ENCODE measurements at places on chromosomes 2 and 18.

GRCh38 chr2:159266554-159266953, 19.9 kb downstream of the WDSUB1 start:
- DNase-seq: no peak

DNA sequence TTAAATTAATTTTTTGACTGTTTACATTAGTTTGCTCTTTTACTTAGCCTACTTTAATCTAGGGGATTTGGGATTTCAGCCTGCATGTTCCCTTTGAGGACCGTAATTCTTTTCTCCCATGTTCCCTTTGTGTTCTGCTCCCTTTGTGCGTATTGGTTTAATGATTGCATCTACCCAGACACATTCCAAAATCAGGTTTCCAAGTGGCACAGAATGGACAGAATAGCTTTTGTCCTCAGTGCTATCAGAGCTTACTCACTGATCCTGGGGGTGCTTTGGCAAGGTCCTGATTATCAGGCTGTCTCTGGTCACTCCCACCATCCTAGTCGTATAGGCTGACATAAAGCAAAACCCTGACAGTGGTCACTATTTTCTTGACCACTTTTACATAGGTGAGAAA, 867.5 kb downstream of the TSN start:
- no peak for DNase-seq

DNA sequence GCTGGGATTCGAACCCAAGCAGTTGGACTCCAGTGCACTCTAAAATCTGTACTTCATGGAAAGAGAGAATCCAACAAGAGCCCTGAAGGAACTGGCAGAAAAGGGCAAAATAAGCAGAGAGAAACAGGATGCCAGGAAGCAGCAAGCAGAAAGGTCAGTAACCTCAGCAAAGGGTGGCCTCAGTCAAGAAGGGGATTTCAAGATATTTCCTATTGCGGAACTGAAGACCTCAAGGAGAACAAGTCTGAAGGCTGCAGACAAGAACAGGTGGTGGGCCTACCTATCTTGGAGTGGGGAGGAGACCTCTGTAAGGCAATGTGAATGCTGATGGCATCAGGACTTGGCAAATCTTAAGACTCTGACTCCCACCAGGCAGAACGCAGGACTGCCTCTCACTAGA, 20.1 kb upstream of the MREG start:
- DNase-seq: no peak

- no peak for DNase-seq
These were observed 30.7 kb upstream of the PPM1B start for GRCh38 chr2:44137872-44138551.

- DNase-seq: peak; percentile 15
These were observed 39.0 kb downstream of the CHN1 start for GRCh38 chr2:174965992-174966744.

GRCh38 chr18:55735199-55735855, 147.3 kb upstream of the TCF4 start:
- DNase-seq: no peak

- DNase-seq: no peak
These were observed 75.7 kb downstream of the RBMS1 start for GRCh38 chr2:160417745-160418397.

DNA sequence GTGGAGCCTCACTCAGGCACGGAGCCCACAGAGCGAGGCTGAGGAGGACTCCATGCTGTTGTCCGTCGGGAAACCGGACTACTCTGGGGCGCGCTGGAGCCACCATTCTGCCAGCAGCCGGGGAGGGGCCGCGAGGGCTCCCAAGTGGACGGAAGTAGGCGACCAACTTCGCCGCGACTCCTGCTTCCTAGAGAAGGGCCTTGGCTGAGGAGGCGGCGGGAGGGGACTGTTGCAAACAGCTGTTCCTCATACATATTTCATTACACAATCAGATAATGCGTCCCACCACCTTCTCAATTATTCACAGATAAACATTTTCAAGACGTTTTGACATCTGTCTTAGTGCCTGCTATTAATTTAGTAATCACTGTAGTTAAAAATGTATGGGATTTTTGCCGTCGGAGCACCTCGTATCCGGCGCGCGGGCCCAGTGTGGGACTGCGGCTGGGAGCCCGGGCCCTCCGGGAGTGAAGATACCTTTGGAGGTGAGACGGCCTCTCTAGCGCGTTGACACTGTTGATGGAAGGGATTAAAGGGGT, 11.7 kb upstream of the SIX3 start:
- DNase-seq: peak; percentile 58

GRCh38 chr18:33558529-33558928, 19.5 kb upstream of the ASXL3 start:
- DNase-seq: no peak

DNA sequence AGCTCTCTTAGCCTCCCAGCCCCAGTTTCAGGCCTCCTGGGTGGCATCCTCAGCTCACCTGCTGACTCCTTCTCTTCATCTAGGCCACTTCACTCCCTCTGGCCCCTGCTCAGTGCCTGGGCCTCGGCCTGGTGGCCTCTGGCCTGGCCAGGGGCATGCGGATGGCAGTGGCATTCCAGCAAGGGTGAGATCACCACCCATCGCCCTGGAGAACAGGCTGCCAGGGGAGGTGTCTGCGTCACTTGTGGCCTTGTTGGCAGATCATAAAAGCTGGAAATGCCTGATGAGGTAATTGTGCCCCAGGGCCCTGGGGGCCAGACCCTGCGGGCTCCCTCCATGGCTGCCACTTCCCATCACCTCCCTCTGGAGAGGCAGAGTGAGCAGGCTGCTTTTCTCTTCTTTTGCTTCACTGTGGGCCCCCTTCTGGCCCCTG, 72.5 kb upstream of the SMAD2 start:
- peak; percentile 59 for DNase-seq

DNA sequence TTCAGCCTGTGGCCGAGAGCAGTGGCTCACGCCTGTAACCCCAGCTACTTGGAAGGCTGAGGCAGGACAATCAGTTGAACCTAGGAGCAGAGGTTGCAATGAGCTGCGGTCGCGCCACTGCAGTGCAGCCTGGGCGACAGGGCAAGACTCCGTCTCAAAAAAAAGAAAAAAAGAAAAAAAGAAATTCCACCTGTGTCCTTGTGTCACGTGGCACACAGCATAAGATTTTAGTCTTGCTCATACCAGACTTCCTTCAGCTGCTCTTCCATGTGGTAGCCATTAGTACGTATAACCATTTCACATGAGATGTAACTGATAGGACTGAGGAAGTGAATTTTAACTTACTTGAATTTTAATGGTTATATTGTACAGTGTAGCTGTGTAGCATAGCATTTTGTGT, 4.0 kb downstream of the NOP58 start:
- no peak for DNase-seq

- DNase-seq: no peak
These were observed 16.8 kb upstream of the AGFG1 start for GRCh38 chr2:227455200-227455599.

GRCh38 chr2:235616885-235617284, 123.0 kb downstream of the AGAP1 start:
- DNase-seq: no peak

DNA sequence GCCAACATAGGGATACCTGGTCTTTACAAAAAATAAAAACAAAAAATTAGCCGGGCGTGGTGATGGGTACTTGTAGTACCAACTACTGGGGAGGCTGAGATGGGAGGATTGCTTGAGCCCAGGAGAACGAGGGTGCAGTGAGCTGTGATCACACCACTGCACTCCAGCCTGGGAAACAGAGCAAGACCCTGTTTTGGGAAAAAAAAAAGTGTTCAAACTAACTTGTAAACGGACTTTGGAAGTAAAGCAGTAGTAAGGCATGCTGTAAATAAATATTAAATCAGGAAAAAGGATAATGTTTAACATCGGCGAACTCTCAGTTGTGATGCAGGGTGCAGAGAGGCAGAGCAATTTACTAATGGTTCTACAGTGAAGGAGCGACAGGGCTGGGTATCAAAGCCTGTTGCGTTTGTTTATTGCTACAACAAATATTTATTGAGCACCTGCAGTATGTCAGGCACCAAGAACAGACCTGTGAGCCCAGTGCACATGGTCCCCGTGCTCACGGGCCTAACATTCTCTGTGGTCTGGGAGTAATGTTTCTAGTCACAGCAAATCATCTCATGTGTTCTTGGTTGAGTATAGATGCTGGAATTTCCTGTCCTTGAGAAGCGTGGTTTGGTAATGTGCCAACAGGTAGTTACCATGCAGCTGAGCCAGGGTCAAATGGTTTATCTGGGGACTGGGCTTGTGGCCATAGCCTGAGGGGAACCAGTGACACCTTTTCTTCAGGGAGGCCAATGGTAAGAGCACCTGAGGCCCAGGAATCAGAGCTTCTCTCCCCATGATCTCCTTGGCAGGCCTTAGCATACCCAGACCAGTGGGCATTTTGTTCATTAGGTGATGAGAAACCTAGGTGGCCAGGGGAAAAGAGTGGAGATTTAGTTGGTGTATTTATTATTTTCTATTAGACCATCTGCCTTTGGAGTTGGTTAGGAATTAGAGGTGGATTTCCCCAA, 27.9 kb upstream of the GREB1 start:
- peak; percentile 59 for DNase-seq

DNA sequence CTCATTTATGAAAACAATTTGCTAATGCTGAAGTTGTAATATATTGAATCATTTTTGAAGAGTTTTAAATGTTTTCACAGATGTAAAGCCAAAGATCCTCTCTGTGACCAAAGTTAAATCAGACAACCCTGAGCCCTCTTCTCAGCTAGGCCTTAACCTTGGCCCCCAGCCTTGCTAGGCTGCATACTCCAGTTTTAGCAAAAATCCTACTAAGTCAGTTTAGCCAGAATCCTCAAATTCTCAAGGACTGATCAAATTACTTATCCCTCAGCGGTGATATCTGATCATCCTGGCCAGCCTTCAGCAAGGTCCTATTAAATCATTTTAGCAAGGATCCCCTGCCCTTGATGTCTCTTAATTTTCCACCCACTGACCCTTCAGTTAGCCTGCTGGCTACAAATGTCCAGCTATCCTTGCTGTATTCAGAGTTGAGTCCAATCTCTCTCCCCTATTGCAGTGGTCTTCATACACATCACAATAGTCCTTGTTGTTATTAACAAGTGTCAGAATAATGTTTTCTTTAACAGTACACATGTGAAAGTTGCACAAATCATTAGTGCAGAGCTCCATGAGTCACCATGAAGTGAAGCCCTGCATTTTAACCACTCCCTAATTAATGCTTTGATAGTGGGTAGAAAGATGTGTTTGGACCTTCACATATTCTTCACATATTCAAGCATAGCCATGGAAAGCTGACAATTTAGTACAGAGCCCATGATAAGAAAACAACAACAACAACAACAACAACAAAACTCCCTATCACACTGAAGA, 206.4 kb downstream of the NBAS start:
- DNase-seq: no peak

- DNase-seq: no peak
These were observed 46.3 kb upstream of the SLC39A10 start for GRCh38 chr2:195610717-195611116.

GRCh38 chr18:23731861-23732260, 42.6 kb downstream of the LAMA3 start:
- DNase-seq: no peak

DNA sequence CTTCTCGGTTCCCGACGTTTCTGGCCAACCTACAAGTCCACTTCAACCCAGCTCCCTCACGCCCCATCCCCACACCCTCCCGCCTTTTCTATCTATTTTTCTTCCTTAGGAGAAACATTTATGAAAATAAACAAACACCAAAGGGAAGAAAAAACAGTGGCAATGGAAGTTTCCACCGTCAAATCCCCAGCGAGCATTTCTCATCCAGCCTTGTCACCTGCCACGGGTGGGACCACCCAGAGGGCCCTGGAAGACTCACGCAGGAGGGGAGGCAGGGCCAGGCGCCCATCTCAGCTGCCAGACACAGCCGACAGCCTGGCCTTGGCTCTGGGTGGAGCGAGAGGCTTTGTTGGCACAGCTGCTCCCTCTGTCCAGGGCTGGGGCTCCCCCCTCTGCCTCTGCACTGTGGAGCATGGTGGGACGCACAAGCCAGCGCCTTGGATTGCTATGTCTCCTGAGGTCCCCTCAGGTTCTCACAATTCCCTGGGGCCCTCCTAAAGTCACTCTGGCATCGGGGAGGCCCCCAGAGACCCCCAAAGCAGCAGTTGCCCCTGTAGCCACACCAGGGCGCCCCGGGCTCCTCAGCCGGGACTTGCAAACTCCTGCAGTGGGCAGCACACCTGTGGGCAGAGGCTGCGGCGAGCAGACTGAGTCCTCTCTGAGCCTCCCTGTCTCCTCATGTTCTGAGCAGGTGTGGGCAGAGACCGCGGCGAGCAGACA, 395.7 kb upstream of the SALL3 start:
- DNase-seq: no peak

GRCh38 chr2:66317268-66317890, 117.5 kb upstream of the MEIS1 start:
- DNase-seq: no peak

DNA sequence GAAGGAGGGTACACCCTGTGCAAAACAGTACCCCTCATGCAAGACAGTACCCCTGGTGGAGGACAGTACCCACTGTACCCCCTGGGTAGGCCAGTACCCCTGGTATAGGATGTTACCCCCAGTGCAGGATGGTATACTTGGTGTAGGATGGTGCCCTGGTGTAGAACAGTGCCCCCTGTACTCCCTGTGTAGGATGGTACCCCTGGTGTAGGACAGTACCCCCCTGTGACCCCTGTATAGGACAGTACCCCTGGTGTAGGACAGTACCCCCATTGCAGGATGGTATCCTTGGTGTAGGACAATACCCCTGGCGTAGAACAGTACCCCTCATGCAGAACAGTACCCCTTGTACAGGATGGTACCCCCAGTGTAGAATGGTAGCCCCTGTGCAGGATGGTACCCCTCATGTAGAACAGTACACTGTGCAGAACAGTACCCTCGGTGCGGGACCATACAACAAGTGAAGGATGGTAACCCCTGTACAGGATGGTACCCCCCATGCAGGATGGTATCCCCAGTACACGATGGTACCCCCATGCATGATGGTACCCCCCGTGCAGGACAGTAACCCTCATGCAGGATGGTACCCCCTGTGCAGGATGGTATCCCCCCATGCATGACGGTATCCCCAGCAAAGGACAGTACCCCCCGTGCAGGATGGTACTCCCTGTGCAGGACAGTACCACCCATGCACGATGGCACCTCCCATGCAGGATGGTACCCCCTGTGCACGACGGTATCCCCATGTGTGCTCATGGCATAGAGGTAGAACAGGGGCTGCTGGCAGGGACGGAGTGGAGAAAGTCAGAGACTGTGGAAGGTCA, 248.0 kb downstream of the DCDC2C start:
- no peak for DNase-seq

- DNase-seq: no peak
These were observed 37.2 kb upstream of the STAT1 start for GRCh38 chr2:191051177-191051576.

GRCh38 chr2:10777111-10777841, 35.3 kb downstream of the PDIA6 start:
- DNase-seq: no peak

- DNase-seq: no peak
These were observed 4.7 kb downstream of the RAB3GAP1 start for GRCh38 chr2:135056790-135057189.

DNA sequence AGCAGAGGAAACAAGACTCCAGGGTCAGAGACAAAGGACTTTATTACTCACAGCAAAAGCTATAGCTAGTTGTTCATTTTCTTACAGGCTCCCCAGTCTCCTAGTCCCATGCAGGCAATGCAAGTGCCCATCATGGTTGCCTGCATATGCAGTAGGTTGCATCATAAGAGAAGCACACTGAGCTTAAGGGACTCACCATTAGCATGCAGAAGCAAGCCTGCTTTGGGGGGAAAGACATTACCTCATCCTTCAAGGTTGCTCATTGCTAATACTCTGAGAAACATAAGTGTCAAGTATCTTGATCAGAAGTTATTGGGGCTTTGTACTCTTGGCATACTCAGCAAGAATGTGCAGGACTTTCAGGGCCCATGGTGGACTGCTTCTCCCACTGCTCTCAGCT, 114.6 kb upstream of the CCDC68 start:
- no peak for DNase-seq

Measured in DMS53 (cell line).